Erythroblast (primary cell): ENCODE measurements at places on chromosomes 13 and 19.

DNA sequence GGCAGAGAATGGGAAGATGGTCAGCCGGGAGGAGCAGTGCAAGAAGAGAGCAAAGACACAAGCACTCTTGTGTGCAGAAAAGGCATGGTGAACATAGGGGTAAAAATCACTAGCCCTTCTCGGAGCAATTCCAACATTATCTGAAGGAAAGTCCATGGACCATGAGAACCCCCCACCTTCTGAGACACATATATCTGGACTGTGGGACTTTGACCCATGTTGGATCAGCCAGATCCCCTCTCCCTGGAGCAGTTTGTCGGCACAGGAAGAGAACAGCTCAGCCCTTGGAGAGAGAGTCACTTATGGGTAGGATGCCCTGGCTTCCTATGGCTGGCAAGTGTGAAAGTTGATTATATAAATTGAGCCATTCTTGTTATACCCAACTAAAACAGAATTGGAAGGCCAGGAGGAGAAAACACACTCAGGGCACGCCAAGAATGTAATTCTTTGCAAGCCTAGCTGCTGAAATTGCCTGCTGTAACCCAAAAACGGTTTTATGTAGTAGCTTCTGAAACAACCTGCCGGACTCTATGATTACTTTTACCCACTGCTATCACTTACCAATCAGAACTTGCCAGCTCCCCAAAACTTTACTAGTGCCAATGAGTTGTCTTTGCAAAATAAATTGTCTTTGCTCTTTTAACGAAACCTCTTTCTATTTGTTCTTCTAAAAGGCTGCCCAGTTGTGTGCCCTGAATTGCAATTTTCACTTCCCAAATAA lies 62.8 kb upstream of the ZNF599 start:
- DNase-seq: no peak

DNA sequence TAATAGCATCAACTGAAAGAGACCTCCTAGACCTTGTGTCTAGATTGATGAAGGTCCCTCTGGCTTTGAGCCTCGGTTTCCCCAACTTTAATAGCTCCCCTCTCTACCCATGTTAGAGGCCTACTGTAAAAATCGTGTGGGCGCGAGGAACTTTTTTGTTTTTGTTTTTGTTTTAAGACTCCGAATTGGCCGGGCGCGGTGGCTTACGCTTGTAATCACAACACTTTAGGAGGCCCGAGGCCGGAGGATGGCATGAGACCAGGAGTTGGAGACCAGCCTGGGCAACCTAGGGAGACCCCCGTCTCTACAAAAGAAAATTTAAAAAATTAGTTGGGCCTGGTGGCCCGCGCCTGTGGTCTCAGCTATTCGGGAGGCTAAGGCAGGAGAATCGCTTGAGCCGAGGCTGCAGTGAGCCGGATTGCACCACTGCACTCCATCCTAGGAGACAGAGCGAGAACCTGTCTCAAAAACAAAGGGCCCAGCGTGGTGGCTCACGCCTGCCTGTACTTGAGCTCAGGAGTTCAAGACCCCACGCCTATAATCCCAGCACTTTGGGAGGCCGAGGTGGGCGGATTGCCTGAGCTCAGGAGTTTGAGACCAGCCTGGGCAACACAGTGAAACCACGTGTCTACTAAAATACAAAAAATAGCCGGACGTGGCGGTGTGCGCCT lies 858 bp upstream of the PPP6R1 start:
- DNase-seq: no peak

GRCh38 chr13:26528527-26528926 lies 29.0 kb upstream of the WASF3 start:
- no peak for DNase-seq

- DNase-seq: no peak
Observed at GRCh38 chr13:98570929-98571372, 6.0 kb downstream of the STK24 start.

DNA sequence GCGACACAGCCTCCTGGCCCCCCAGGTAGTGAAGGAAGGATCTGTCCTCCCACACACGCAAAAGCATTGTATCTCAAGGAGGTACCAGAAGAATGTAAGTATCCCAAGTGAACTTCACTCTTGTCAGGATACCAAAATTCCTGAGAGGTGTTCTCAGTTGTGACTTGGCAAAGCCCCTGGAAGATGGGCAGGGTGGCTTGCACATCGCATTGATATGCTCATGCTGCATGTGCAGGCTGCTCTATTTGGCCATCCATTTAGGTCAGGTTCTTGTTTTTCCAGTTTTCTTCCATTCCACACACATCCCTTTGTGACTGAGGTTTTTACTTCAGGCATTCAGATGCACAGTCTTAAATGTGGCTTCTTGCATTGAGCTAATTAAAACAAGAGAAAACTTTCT lies 382.8 kb downstream of the FOXO1 start:
- no peak for DNase-seq

DNA sequence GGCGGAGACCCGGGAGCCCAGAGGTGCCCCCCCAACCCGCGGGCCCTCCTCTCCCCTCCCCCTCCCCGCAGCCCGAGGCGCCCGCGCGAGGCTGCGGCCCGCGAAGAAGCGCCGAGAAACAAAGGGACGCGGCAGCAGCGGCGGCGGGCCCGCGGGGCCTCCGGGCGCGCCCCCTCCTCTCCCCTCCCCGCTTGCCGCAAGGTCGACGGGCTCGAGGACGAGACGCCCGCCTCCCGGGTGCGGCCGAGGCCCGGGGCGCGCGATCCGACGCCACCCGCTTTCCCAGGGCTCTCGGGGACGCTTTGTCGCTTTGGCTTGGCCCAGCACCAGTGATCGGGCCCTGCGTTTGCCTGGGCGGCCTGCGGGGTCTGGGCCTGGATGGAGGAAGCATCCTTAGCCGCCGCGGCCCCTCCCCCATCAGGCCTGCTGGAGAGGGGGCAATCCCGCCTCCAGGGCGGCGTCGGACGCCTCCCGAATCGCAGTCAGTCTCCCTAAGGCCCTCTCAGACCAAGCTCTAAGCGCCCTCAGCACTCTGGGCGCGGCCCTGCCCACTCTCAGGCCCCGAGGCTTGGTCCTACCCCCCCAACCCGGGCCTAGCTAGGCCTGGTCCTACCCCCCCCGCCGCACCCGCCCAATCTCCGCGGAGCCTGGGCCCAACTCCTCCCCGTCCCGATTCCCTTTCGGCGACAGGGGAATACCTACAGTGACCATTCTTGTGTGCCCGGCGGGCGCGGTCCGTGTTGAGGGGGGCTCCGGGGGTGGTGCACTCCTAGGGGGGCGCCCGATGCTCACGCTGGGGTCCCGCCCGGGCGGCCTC lies 740 bp downstream of the ELAVL3 start:
- DNase-seq: no peak

DNA sequence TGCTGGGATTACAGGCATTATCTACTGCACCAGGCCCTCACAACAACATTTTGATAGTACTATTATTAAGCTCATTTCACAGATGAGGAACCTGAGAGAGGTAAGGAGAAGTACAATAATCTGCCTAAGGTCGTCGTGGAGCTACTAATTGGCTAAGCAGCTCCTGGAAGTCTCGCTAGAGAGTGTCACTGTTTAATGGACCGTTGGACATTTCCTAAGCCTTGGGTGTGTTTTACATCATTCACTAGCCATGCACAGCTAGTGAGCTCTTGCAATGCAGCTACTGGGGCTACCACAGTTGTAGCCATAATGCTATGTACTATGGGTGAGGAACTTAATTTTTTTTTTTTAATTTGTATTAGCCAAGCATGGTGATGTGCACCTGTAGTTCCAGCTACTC lies 34.0 kb upstream of the OR1M1 start:
- no peak for DNase-seq

- peak; percentile 48 for DNase-seq
Observed at GRCh38 chr13:20160306-20161274, at the start of gene GJA3. Gene GJA3, minus strand, starts transcription at chr13:20161052. Its CDS starts 17,764 bp downstream, at chr13:20143288.

- no peak for DNase-seq
Observed at GRCh38 chr13:51643882-51644281, 59.6 kb downstream of the WDFY2 start.

DNA sequence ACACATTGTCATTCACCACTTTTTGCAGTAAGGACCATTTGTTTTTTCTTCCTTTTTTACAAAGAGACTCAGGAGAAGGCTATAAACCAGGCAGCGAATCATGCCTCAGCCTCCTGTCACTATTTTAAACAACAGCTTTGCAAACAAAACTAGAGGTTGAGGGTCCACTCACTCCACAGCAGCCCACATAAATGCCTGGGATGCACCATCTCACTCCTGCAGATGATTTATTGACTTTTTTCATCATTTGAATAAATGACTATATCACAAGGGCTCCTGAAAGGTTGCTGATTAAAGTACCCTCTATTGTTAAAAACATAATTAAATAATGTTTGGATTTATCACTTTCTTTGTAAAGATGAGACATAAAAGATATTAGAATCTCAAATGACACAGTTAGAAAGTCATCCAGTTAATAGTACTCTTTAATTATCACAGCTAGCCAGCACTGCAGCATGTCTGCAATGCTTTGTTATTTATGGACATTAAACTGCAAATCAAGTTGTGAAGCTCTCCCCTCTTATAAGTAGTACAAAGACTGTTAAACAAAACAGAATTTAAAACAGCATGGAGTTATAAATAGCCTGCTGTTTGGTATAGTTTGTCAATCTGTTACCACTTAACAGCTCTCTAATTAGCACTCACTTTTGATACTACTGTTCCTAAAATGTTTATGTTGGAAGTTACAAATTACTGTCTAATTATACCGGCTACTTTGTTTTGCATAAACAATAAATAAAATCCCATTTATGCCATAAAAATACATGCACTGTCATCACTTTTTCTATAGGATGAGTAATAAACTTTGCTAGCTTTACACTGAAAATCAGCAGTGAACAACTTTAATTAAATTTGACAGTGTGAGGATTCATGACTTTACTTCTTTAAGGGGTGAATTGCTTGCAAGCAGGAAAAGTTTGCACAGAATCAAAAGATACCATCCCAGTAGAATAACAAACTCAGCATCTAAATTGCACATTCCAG lies 853.2 kb downstream of the UQCRFS1 start:
- no peak for DNase-seq

GRCh38 chr13:96034662-96035061 lies 18.5 kb downstream of the UGGT2 start:
- DNase-seq: no peak

- no peak for DNase-seq
Observed at GRCh38 chr19:2476451-2477140, 669 bp downstream of the GADD45B start.

- no peak for DNase-seq
Observed at GRCh38 chr19:6271721-6272410, 7.9 kb downstream of the MLLT1 start.

GRCh38 chr19:18611327-18612050 lies 1.2 kb upstream of the TMEM59L start:
- DNase-seq: no peak

DNA sequence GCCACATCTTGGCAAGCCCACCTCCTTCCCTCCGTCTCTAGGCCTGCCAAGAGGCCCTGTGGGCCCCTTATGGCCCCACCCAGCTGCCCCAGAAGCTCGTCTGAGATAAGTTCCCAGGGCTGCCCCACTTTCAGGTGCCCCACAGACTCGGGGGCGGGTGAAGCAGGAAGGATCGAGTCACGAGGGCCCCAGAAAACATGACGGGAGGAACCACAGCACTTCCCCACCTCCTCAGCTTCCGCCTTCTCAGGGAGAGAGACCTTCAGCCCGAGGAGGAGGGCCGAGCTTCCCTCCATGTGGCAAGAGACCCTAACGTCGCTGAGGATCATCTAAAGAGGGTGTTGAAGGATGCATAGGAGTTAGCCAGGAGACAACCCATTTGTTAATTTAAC lies 4.5 kb upstream of the IL12RB1 start:
- DNase-seq: peak; percentile 95

DNA sequence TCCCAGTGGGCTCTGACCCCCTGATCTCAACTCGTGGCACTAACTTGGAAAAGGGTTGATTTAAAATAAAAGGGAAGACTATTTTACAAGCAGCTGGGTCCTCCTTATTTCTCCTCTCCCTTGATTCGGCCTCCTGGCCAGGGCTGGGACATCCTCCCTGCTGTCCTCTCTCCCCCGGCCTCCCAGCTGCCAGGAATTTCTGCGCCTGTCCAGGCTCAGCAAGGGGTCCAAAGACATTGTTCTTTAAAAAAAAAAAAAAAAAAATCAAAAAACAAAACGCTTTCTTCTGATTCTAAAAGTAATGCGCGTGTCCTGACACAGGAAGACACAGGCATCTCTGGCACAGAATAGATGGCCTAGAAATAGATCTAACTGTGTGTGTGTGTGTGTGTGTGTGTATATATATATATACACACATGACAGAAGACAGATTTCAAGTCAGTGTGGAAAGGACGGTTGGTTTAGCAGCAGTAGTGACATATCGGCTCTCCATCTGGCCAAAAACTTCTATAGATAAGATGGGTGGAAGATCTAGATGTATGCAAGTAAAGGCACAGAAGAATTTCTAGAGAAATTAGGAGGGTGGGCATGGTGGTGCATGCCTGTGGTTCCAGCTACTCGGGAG lies 12.3 kb upstream of the LENG8 start:
- DNase-seq: peak; percentile 21

DNA sequence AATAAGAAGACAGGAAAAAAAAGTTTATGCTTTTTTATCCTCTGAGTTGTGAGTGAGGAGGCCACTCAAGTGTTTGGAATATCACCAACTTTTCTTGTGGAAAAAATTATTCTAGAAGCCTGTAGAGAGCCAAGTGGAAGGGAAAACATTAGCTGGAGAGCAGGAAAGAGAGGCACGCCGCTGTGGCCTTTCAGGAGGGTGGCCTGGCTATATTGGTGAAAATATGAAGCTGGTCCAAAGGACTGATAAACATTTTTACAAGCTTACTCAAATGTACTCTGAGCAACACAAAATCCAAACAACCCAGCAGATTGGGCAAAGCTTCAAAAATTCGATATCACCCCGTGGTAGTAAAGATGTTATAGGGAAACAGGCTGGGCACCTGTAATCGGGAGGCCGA lies 2.3 kb upstream of the EIF3G start:
- DNase-seq: no peak

GRCh38 chr13:25171517-25172302 lies at the start of gene AMER2:
Gene AMER2, minus strand, starts transcription at chr13:25172288. Its CDS starts 669 bp downstream, at chr13:25171619.
- DNase-seq: peak; percentile 12

GRCh38 chr13:29111446-29111845 lies 291.3 kb downstream of the MTUS2 start:
- DNase-seq: no peak

DNA sequence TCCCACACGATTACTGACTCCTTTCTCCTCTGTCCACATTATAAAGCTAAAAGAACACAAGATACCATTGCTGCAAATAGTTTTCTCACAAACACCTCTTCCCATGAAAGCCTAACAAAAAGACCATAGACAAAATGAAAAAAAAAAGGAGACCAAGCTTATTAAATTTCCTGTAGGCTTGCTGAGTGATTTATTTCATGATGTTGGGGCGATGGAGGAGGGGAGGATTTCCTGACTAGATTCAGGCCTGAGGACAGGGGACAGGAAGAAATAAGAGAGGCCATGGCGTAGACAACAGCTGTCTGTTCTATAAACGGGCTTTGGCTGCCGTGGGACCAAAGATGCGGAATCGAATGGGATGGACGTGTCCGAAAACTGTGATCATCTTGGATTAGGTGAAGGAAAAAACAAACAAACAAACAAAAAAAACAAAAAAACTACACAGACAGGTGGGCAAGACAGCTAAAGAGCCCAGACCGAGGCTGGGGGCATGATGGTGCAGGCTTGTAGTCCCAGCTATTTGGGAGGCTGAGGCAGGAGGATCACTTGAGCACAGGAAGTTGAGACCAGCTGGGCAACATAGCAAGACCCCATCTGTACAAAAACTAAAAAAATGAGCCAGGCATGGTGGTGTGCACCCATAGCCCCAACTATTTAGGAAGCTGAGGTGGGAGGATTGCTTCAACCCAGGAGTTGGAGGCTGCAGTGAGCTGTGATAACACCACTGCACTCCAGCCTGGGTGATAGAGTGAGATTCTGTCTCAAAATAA lies 5.3 kb downstream of the TMPRSS9 start:
- DNase-seq: no peak
